ENCODE measurements at places on chromosomes 12 and 14.
A peak's percentile ranks its signal among the peaks of the same experiment; 100 is the strongest.

GRCh38 chr14:23933108-23933741, 20.3 kb upstream of the DHRS4 start:
- DNase-seq, result no peak

- peak; percentile 79 for DNase-seq
These were observed 20.2 kb downstream of the OR4N2 start for GRCh38 chr14:19823765-19824164.

DNA sequence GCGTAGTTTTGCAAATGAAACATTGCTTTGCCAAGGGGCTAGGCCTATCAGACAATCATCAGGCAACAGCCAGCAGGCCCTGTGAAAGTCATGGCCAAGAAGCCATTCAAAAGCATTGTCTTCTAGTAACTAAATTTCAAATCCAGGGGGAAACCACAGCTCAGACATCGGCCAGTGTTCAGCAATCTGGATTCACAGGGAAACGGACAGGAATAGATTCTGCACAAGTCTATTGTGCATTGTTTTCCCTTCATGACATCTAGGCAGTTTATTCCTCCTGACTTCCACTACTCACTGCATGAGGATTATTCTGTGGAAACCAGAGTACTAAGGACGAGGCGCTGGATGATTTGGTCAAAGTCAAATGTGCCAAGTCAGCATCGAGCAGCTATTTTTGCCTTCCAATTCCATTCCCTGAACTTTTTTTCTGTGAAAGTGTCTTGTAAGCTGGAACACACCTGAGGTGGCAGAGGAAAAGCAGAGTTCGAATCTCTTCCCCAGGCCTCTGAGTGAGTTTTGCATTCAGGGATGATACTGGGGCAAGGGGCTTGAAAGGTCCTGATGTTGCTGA, 75.4 kb downstream of the VCPKMT start:
- no peak for DNase-seq

DNA sequence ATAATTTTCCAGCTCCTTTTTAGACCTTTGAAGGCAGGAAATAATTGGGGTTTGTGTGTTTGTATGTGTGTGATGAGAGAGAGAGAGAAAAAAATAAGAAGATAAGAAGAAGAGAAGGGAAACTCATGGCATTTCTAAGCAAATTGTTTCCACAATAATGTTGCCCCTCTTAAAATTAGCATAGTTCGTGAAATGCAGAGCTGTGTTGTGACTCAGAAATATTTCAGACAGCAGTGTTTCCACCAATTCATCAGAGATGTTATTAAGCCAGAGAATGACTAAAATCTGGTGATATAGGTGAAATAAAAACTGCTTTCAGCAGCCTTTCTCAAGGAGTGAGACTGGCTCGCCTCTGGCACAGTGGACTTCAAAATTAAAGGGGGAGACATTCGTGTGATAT, 65.9 kb upstream of the ARHGAP5 start:
- DNase-seq, result peak; percentile 27

GRCh38 chr14:95302667-95303506, 16.8 kb downstream of the CLMN start:
- DNase-seq, result no peak

DNA sequence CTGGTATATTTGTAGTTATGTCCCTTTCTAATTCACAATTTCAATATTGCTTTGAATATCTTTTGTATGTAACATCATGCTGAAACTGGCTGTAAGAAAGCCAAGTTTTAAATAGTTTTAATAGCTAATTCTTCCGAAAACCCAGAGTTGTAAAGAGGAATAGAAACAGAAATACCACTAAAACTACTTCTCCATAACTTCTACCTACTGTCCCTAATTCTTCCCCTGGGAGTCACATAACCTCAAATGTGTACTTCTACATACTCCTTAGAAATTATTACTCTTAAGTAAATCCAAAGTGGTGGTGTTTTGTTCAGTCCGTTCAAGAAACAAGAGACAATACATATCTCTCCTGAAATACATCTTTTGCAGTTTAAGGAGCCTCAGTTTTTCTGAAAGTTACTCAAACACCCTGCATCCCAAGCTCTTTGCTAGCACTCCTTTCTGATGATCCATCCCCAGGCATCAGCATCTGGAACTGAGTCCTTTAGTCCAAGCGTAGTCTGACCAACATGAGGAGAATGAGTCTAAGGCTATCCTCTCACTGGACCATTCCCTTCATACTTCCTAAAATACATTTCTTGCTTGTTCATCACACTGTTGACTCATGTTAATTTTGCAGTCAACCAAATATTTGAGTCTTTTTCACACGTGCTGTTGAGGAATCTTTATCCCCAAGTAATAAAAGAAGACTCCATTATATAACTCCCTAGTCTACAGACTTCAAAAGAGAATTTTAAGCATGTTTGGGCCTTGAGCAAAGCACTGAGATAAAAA, 214.3 kb upstream of the NUDT4 start:
- no peak for DNase-seq

- peak; percentile 87 for DNase-seq
These were observed 1.4 kb upstream of the HMGA2 start for GRCh38 chr12:65822732-65823512.

- DNase-seq, result no peak
These were observed 18.1 kb upstream of the IGF1 start for GRCh38 chr12:102498471-102498870.

GRCh38 chr12:104748790-104749189, 209.3 kb downstream of the SLC41A2 start:
- DNase-seq, result peak; percentile 85

DNA sequence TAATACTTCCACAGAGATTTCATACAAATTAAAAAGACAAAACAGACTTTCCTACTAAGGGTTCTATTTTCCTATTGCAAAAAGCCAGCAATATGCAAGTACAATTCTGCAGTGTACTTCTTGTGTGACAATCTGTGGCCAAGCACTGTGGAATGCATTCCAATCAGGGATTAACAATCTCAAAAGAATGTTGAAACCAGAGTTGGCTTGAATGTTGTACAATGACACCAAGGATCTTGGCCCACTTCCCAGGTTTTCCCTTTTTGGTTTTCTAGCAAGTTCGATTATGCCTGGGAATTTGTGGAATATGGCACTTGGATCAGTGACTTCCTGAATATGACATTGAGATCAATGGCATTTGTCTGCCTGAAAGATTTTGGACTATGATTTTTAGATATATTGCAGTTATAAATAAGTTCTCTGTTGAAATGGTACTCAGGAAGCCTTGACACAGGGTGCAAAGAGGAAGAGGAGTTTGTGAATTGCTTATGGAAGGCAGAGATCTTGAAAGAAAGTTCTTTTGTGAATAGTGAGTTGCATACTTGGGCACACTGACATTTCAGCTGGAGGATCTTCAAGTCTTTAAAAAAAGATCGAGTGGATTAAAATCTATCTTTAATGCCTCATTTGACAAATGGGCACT, 81.4 kb upstream of the FERMT2 start:
- peak; percentile 86 for DNase-seq

GRCh38 chr14:49306152-49306751, 279.9 kb downstream of the RPS29 start:
- DNase-seq, result peak; percentile 2

DNA sequence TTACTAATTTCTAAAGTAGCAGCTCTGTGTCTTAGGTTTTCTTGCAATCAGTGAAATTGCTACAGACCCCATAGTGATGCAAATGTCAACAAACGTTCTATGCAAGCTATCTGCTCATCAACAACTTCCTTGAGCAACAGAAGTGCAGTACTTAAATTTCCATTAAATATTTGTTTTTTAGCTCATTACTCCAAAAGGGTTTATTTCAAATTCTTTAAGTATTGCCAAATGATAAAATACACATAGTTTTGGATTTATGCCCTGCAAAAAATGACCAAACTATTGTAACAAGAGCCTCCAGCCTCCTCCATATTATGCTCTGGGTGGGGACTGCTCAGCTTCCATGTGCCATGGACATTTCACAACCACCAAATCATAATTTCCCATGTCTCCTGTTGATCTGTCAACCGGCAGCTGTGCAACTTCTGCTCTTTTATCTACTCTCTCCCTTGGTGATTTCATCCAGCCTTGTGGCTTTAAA, 4.4 kb downstream of the BDKRB1 start:
- DNase-seq, result peak; percentile 75

- DNase-seq, result no peak
These were observed 72.1 kb downstream of the TMTC2 start for GRCh38 chr12:82758749-82759330.

- DNase-seq, result no peak
These were observed 12.4 kb upstream of the SLC6A15 start for GRCh38 chr12:84924981-84925380.

- no peak for DNase-seq
These were observed 47.0 kb downstream of the TTC8 start for GRCh38 chr14:88871429-88871828.

DNA sequence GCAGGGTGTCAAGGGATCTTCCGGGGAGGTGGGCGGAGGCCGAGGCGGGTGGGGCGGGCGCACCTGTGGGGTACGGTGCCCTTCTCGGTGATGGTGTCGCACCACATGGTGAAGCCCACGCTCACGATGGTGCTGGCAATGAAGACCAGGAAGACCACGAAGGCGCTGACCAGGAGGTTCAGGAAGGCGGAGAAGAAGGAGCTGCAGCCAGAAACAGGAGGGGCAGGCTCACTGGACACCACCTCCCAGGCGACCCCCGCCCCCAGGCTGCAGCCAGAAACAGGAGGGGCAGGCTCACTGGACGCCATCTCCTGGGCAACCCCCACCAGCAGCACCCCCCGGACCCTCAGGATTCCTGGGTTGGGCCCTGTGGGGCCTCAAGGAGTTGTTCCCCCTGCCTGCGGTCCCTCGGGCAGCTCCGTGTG, 7.6 kb downstream of the TMEM179 start:
- DNase-seq, result no peak

DNA sequence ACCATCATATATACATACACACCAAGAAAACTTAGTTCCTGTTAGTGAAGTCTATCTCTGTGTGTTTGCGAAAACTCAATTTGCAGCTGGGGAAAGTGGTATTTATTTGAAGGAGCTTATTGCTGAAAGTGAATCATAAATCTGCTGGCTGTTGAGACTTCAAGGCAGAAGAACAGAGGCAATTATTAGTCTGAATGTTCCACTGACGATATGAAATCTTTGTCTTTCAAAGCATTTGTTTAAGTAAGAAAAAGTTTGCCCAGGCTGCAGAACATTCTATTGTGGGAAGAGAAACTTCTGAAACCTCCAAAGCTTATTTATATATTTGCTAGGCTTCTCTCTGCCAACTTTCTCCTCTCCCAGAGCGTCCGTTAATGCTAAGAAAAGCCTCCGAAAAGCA, 255.7 kb upstream of the TMPO start:
- DNase-seq, result no peak

GRCh38 chr12:818733-819132, 66.4 kb downstream of the WNK1 start:
- DNase-seq, result no peak

- DNase-seq, result no peak
These were observed 15.4 kb downstream of the TRIM9 start for GRCh38 chr14:51079489-51079888.

DNA sequence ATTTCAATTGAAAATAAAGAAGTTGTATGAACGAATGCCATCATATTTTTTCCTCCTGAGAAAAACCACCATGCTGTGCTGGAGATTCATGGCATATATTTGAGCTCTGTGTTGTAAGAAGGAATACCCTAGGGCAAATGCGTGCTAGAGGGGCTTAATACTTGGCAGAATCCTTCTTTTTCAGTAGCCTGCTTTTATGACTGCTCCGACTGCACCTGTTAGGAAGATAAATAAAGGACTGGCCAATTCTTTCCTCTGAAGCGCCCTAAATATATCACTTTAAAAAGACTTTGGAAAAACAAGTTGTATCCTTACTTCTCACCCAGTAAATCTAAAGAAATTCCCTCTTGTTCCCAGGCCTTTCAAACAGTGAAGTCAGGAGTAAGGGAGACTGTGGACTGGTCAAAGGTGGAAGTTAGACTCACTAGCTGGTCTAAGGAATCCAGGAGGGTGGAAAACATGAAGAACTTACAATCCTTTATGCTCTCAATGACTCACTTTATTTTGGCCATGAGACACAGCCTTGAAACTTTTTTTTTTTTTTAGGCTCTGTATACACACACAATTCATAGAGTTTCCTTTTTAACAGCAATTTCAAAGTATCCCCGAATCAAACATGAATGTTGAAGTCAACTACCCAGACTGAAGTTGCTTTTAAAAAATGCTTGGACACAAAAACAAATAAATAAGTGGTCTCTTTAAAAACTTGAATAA, 5.2 kb downstream of the MYBPC1 start:
- no peak for DNase-seq

GRCh38 chr12:72102150-72102549, 163.5 kb downstream of the TPH2 start:
- DNase-seq, result no peak

GRCh38 chr12:102234599-102234998, 37.0 kb upstream of the PMCH start:
- no peak for DNase-seq

DNA sequence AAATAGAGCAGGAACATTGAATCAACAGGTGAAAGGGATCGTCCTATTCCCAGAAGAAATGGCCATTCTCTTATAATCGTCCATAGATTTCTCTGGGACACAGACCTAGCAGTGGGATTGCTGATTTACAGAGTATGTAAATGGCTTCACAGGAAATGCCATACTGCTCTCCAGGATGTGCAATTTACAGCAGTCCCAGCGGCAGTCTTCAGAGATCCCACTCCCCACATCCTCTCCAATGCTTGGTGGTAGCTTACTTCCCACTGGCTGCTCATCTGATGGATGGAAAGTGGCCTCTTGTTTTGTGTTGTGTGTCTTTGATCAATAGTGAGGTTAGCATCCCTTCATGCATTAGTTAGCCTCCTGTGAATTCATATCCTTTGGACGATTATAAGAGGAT, 58.1 kb upstream of the PRMT8 start:
- no peak for DNase-seq

- DNase-seq, result no peak
These were observed 77.8 kb downstream of the SLC24A4 start for GRCh38 chr14:92400579-92401444.

GRCh38 chr12:50618864-50619609, 114.3 kb downstream of the DIP2B start:
- peak; percentile 81 for DNase-seq

- DNase-seq, result no peak
These were observed 172.4 kb downstream of the EMP1 start for GRCh38 chr12:13368971-13369370.

Measured in RPMI7951 (cell line).